Right renal cortex interstitium (tissue), 3 donors: ENCODE measurements at places on chromosomes 2 and 18. TPM values are rescaled to one million over a fixed set of nuclear protein-coding genes. Genes with fewer than 3 reads are reported as not detected.
A peak's percentile ranks its signal among the peaks of the same experiment; 100 is the strongest.

ASXL3 gene
- polyA plus RNA-seq, result 6.0 TPM

ACOXL gene
- polyA plus RNA-seq, result 0.83 TPM

RTTN gene
- polyA plus RNA-seq, result 16.4 TPM

CFAP210 gene
- polyA plus RNA-seq, result 2.4 TPM

UGT1A8 gene
- polyA plus RNA-seq, result not detected

LCT gene
- polyA plus RNA-seq, result not detected

ATP6V1B1 gene
- 68.8 TPM for polyA plus RNA-seq

DNA sequence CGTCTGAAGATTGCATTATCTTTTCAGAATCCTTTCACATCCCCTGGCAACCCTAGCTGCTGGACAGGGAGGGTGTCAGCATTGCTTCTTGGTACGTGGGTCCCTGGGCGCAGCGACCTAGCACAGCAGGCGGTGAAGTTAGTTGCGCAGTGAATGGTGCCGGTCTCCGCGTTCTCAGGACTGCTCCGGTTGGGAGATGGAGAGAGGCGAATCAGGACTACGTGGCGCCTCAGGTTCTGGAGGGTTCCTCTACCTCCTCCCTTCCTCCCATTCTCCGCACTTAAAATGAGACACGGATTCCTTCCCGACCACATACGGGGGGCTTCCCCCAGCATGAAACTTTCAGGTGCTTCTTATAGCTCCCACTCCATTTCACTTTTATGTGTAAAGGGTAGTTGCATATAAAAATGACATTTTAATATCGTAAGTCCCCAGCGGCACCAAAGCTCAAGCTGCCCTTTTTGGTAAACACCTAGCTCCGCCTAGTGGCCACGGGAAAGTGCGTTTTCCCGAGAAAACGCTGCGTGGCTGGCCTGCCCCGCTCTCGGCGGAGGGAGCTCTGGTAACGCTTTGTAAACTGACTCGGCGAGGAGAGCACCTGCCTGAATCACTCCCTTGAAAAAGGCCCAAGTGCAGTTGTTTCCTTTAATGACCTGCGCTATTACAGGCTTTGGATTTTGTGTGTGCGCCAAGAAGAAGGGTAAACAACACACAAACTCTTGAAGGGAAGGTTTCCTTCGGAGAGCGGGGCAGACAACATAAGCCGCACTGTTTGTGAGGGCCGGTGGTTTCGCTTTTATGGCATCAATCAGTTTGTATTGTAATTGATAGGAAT, 32.9 kb upstream of the INHBB start:
- DNase-seq, result peak; percentile 74

DNA sequence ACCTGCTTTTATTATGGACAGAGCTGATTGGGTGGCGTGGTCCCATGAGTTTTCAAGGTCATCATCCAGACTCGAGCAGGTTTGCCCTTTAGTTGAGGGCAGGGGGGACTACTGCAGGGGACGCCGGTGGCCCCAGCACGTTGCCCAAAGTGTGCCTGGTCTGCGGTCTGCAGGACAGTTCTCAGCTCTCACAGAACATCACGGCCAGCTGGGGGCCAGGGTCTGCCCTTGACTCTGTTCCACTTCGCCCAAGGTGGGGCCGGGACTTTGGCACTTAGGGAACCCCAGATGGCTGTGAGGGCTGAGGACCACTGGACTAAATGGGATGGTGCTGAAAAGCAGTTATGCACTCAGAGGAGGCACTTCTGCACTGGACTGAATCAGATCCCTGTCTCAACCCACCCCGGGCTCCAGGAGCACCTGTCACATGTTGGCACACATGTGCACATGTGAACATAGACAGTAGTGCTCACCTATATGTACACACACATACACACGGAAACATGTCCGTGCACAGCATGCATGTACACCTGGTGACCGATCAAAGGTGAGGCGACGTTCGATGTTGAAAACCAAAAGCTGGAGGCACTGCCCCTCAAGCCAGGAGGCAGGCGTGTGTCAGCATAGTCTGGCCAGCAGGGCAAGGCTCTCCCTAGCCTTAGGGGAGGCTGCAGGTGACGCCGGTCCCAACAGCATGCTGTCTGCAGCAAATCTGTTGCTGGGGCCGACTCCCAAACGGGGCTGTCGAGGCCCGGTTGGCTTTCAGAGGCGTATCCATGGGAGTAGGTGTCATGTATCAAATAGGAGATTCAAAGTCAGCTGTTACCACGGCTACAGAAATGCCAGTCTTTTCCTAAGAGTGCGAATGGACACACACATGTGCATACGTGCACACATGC, 10.2 kb downstream of the ANO7 start:
- no peak for DNase-seq

DNA sequence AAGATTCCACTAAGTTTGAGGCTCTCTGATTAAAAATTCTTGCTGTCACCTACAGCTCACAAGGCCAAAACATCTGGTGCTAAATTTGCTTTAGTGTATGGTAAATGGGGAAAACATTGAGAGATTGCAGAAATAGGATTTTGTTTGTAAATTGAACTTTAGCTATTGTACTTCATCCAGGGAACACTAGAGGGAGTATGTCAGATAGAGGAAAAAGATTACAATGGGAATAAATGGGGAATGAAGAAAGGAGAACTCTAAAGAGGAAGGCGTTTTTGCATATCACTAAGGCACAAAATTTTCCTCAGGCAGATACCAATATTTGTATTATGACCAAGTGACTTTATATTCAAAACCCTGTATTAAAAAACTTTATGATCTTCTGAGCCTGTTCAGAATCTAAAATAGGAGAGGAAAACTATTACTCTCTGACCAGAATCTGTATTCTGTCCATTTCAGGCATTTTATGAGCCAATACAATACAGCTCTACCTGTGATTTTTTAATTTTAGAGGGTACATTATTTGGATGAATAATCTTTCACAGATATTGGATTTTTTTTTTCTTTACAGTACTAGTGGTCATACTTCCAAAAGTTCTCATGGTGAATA, 52.3 kb upstream of the ITGB6 start:
- DNase-seq, result no peak

DNA sequence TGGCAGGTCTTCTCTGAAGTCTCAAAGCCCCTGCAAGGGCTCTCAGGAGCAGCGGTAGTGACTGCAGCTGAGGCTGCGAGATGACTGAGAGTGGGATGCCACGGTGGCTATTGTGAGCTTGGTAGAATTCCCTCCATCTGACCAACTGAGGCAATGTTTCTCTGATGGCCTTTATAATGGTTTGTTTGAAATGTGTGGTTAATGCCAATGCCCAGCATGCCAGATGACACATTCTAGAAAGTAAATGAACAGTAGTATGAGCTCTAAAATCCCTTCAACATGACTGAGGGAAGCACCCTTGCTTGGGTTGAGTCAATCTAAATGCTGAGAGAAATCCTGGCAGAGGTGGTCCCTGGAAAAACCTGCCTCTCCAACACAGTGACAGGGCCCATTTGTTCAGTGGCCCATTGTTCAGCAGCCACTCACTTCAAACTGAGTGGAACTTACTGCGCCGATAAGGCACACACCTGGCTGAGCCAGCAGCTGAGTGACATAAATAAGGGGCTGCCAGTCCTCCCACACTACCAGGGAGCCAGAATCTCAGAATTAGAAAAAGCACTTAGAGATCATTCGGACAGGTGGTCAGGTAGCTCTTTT, 31.7 kb downstream of the SULT1C2 start:
- DNase-seq, result no peak

DNA sequence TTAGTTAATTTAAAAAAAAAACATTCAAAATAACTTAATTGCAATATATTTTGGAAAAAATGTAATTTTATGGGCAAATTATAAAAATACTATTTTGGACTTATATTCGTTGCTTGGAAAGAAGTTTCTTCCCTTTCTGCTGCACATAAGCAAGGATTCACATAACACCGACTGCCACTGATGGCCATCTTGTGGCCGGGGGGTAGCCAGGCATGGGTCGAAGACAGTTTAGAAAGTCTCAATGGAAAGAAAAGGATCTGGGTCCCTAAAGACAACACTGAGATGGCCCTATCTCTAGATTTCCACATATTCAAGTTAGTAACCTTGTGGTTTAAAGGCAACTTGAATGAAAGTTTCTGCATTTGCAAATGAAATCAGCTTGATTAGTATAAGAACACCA, 318.6 kb downstream of the AKAIN1 start:
- DNase-seq, result no peak

DNA sequence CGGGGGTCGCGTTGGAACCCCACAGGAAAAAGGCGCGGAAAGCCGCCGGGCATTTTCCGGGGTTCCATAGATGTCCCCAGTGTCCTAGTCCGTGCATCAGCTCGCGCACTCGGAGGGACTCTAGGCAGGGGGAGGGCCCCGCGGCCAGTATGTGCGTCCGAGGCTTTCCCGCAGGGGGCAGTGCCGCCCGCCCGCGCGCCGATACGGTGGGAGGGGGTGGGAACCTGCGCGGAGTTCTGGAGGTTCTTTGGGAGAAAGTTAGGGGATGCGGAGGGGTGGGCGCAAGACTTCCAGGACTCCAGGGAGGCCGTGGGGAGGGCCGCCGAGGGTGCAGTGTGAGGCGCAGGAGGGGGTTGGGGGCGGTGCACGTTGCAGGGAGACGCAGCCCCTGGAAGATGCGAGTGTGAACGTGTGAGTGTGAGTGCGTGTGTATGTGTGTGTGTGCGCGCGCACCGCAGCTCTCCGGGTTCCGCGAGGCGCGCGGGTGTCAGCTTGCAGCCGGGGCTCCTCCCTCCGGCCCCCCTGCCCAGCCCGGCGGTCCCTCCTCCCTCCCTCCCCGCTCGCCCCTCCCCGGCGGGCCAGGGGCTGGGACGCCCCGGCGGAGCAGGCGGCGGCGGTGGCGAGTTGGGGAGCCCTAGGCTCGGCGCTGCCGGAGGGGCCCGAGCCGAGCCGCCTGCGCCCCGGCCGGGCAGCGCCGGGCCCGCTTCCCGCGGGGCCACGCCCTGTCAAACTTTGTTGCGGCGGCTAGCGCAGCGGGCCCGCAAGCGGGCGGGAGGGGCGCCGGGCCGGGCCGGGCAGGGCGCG, at the start of gene TCF7L1:
Gene TCF7L1 (plus strand): TSS at position 559 of the 804 bp plus-strand sequence. CDS start 293 bp downstream, outside the sequence.
- DNase-seq, result no peak

GRCh38 chr2:122758967-122759366, 1003.5 kb downstream of the TSN start:
- no peak for DNase-seq

DNA sequence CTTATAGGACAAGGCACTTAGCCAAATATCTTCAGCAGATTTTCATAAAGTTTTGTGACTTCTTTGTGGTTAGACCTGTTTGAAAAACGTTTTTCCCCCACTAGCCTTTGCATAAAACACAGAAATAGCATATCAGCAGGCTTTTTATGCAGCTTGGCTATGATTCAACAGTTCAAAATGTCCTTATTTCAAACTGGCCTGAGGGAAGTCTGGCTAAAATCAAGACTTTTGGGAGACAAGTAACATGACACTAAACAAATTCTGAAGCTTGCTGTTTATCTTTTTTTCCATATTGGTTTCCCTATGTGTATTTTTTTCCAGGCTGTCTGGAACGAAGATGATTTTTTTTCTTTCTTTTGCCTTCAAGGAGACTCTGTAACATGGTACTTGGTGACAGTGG, 95.1 kb upstream of the L3MBTL4 start:
- DNase-seq, result no peak

DNA sequence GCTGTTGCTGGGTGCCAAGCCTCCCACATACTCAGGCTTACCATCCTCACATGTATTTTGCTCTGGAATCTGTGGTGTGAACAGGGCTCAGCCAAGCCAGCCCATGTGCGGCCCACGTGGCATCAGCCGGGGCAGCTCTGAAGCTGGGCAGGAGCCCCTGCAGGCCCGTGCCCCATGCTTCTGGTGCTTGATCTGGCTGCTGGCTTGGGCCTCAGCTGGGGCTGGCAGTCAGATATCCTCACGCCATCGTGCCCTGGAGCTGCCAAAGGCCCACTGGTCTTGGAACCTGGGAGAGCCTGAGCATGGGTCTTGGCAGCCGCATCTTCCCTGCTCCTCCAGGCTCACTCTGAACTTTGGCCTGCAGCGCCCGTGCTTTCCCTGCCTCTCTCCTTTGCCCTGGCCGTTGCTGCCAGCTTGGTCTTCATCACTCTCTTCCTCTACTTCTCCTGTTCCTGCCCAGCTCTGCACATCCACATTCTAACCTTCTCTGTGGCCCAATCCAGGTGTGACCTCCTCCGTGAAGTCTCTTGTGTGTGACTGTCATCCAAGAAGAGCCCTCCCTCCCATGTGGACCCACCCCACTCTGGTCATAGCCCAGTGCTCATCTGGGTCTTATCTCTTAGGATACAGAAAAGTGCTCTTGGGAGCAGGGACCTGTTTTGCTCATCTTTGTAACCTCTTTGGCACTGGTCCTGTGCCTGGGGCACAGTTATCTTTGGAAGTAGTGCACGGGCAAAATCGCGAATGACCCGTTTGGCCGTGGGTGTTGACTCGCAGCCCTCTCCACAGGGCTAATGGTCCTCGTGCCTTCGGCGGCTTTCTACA, 116.1 kb downstream of the RNF144A start:
- no peak for DNase-seq

DNA sequence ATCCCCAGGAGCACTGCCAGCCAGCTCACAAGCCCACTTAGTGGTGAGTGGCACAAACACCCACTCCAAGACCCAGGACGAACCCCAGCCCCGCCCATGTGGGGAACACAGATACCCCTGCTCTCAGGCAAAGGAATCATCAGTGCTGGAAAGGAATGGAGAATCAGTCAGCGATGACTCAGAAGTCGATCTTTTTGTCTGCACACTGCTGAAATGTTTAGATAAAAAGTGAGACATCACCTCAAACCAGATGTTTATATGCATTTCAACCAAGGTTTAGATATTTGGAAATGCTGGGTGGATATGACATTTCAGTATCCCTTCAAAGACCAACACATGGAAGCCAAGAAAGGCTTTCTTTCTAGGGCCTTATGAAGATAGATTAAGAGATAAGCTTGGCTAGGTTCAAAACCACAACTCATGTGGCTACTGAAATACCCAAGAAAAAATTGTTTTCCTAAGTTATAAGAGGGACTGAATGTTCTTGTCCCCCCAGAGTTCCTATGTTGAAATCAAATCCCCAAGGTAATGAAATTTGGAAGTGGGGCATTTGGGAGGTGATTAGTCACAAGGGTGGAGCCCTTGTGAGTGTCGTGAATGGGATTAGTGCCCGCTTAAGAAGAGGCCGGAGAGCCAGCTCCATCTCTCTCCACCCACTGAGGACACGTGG, 43.7 kb downstream of the POU3F3 start:
- DNase-seq, result no peak

DNA sequence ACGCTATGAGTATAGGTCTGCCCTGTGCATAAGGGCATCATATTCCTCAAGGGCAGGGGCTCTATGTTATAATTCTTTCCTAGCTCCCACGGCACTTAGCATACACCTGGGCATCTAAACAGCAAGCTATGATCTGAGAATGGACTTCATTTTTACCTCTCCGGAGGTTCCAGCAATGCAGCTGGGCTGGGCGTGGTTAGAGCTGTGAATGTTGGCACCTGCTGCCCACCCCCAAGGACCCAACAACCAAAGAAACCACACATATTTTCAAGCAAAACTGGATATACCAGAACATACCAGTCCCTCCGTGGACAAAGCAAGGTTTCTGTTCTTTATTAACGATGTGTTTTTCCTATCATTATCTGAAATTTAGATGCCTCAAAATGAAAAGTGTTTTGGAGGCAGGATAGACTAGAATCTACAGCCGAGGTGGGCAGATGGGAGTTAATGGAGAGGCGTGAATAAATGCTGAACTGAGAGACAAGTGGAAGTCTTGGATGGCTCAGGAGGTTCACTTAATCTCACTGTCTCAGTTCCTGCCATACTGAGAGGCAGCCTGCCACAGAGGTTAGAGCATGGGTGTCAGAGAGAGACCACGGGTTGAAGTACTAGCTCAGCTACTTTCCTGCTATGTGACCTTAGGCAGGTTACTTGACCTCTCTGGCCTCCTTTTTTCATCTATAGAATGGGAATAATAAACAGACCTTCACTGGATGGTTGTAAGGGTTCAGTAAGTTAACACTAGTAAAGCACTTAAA, 186.6 kb upstream of the SMAD2 start:
- no peak for DNase-seq

- no peak for DNase-seq
These were observed 208.0 kb downstream of the GALR1 start for GRCh38 chr18:77457681-77458080.
